Sigmoid colon (tissue), 7 donors: ENCODE measurements at places on chromosomes 12 and 14. TPM values are rescaled to one million over a fixed set of nuclear protein-coding genes. Genes with fewer than 3 reads are reported as not detected.

GRCh38 chr12:115343601-115344000 lies 659.6 kb upstream of the TBX3 start:
- no peaks in the 10 kb centered on the region for H3K27me3 ChIP-seq
- peaks cover 14% of the 10 kb centered on the region for H3K4me1 ChIP-seq

The PCK2 gene
- polyA plus RNA-seq: 66.1 TPM

The SLC10A1 gene
- not detected for polyA plus RNA-seq

GRCh38 chr12:91704446-91704845 lies 441.2 kb downstream of the BTG1 start:
- H3K27me3 ChIP-seq: no peaks in the 10 kb centered on the region
- H3K36me3 ChIP-seq: no peaks in the 10 kb centered on the region
- H3K4me3 ChIP-seq: no peak overlapping the region
- DNase-seq: no peak

The KRT5 gene
- not detected for polyA plus RNA-seq

The CFAP73 gene
- 0.42 TPM for polyA plus RNA-seq

- H3K27me3 ChIP-seq: no peaks in the 10 kb centered on the region
- H3K4me3 ChIP-seq: no peak overlapping the region
- DNase-seq: no peak
These were observed 40.4 kb downstream of the ERH start for GRCh38 chr14:69357544-69358200.

The MGAT4C gene
- polyA plus RNA-seq: not detected

The LRRK2 gene
- 0.92 TPM for polyA plus RNA-seq

GRCh38 chr12:59941461-59941860 lies 345.6 kb downstream of the SLC16A7 start:
- no peak overlapping the region for H3K27ac ChIP-seq
- H3K4me1 ChIP-seq: no peaks in the 10 kb centered on the region
- H3K27me3 ChIP-seq: no peaks in the 10 kb centered on the region

- H3K4me1 ChIP-seq: no peaks in the 10 kb centered on the region
- H3K36me3 ChIP-seq: no peaks in the 10 kb centered on the region
- no peak overlapping the region for H3K27ac ChIP-seq
- DNase-seq: no peak
- no peaks in the 10 kb centered on the region for H3K27me3 ChIP-seq
- H3K4me3 ChIP-seq: no peak overlapping the region
These were observed 168.1 kb upstream of the PELI2 start for GRCh38 chr14:55950135-55950534.

The CLEC4D gene
- not detected for polyA plus RNA-seq
